ENCODE measurements at places on chromosomes 4 and X. TPM values are rescaled to one million over a fixed set of nuclear protein-coding genes. Genes with fewer than 3 reads are reported as not detected.

DNA sequence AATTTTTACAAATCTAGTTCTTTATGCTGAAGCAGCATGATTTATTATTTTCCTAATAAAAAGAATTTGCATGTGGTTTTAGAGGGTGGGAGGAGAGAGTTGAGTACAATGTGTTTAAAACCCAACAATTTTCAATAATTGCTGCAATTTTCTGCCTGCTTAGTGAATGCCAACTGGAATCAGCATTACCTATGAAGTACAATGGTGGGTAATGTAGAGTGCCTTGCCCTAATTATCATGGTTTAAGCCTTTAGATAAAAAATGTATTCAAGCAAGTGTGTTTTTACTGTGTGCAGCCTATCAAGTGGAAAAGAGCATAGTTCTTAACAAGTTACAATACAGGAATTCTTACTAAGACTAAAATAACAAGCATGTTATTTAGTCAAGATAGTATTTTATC, 77.9 kb upstream of the ANKRD50 start:
- no peaks in the 10 kb centered on the region for H3K36me3 ChIP-seq
- no peaks in the 10 kb centered on the region for H3K27me3 ChIP-seq
- H3K27ac ChIP-seq = no peak overlapping the region
- H3K4me1 ChIP-seq = no peaks in the 10 kb centered on the region

DNA sequence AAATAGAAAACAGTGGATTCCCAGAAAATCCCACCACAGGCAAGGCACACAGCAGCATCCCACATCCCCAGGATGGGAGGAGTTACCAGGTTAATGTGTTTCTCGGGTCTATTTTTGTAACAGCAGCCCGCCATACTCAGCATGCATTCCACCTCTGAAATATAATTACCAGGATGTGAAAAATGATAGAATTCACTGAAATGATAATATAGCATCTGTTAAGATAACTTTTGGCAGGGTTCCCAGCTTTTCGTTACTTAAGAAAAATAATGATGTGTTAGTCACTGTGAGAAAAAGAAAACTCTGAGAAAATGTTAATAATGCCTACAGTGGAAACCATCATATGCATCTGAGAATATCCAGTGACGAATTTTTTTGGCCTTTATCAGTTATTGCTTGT, 87.1 kb downstream of the VCX2 start:
- no peaks in the 10 kb centered on the region for H3K27me3 ChIP-seq
- H3K27ac ChIP-seq = no peak overlapping the region
- DNase-seq = no peak

The F8A3 gene
- total RNA-seq = not detected

The GCNA gene
- 0.99 TPM for total RNA-seq

The NWD2 gene
- 0.22 TPM for total RNA-seq

The ANK2 gene
- total RNA-seq = 4.6 TPM

GRCh38 chr4:91837608-91838029, 466.1 kb upstream of the GRID2 start:
- no peak overlapping the region for H3K4me3 ChIP-seq
- no peaks in the 10 kb centered on the region for H3K36me3 ChIP-seq
- no peak overlapping the region for H3K27ac ChIP-seq
- H3K27me3 ChIP-seq = no peaks in the 10 kb centered on the region
- no peak for DNase-seq
- H3K4me1 ChIP-seq = no peaks in the 10 kb centered on the region

GRCh38 chr4:165992283-165992682, 119.2 kb downstream of the TLL1 start:
- H3K27me3 ChIP-seq = no peaks in the 10 kb centered on the region
- no peaks in the 10 kb centered on the region for H3K36me3 ChIP-seq
- no peak overlapping the region for H3K27ac ChIP-seq
- no peaks in the 10 kb centered on the region for H3K4me1 ChIP-seq
- no peak overlapping the region for H3K4me3 ChIP-seq
- DNase-seq = no peak

DNA sequence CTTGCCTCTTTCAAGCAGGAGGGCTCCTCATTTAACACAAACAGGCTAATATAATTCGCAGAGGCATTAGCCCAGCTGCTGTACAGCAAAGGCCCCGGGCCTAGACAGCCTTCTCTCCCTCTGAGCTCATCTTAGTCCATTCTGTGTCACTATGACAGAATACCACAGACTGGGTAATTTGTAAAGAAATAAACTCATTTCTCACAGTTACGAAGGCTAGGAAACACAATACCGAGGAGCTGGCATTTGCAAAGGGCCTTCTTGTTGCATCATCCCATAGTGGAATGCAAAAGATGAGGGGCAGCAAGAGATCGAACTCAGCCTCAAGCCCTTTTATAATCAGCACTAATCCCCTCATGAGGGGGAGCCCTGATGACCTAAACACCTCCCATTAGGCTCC, 48.5 kb downstream of the TSPAN5 start:
- H3K4me1 ChIP-seq = no peaks in the 10 kb centered on the region
- H3K27me3 ChIP-seq = no peaks in the 10 kb centered on the region
- H3K36me3 ChIP-seq = no peaks in the 10 kb centered on the region

DNA sequence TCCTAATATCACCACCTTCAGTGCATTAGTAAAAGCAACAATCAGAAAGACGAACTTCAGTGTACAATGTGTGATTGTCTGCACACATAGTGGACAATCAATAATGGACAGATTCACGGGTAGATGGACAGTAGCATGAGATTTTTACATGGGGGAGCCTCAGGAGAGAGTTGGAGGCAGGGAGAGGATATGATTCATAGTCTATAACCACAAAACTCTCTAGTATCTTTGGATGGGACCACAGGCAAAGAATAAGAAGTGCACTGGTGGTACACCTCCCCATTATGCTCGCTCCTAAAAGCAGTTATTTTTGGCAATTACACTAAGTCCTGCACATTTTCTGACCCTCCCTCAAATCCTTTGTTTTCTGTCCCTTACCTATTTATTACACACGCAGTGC, 624.4 kb upstream of the ACTRT1 start:
- H3K27ac ChIP-seq = no peak overlapping the region
- H3K27me3 ChIP-seq = no peaks in the 10 kb centered on the region
- no peaks in the 10 kb centered on the region for H3K4me1 ChIP-seq
- DNase-seq = no peak

DNA sequence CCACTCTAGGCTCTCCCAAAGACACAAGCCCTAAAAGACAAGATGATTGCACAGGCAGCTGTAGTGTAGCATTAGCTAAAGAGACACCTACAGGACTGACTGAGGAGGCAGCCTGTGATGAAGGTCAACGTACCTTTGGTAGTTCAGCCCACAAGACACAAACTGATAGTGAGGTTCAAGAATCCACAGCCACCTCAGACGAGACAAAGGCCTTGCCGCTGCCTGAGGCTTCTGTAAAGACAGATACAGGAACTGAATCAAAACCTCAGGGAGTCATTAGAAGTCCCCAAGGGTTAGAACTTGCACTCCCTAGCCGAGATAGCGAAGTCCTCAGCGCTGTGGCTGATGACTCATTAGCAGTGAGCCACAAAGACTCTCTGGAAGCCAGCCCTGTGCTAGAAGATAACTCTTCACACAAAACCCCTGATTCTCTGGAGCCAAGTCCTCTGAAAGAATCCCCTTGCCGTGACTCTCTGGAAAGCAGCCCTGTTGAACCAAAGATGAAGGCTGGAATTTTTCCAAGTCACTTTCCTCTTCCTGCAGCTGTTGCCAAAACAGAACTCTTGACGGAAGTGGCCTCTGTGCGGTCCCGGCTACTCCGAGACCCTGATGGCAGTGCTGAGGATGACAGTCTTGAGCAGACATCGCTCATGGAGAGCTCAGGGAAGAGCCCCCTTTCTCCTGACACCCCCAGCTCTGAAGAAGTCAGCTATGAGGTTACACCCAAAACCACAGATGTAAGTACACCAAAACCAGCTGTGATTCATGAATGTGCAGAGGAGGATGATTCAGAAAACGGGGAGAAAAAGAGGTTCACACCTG, 306.3 kb downstream of the ANK2 start:
- H3K27me3 ChIP-seq = no peaks in the 10 kb centered on the region
- no peak overlapping the region for H3K4me3 ChIP-seq
- no peak overlapping the region for H3K27ac ChIP-seq
- no peak for DNase-seq
- no peaks in the 10 kb centered on the region for H3K36me3 ChIP-seq

DNA sequence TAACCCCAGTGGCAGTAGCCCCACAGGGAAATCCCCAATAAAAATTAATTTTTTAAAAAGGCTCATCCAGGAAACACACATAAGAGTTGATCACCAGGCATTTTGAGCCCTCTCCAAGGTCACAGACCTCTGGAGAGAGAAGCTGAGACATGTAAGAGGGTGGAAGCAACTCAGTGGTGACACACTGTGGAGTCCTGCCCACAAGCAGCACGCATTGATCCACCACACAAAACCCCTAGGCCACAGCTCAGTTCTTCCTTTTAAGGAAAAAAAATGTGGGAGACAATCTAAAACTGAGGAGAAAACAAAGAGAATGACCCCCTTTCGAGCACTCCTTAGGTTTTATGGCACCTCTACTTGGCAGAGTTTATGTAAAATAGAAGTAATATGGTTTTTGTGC, 71.7 kb upstream of the S100G start:
- no peak for DNase-seq
- no peak overlapping the region for H3K4me3 ChIP-seq
- H3K4me1 ChIP-seq = no peaks in the 10 kb centered on the region
- no peak overlapping the region for H3K27ac ChIP-seq
- H3K27me3 ChIP-seq = no peaks in the 10 kb centered on the region

DNA sequence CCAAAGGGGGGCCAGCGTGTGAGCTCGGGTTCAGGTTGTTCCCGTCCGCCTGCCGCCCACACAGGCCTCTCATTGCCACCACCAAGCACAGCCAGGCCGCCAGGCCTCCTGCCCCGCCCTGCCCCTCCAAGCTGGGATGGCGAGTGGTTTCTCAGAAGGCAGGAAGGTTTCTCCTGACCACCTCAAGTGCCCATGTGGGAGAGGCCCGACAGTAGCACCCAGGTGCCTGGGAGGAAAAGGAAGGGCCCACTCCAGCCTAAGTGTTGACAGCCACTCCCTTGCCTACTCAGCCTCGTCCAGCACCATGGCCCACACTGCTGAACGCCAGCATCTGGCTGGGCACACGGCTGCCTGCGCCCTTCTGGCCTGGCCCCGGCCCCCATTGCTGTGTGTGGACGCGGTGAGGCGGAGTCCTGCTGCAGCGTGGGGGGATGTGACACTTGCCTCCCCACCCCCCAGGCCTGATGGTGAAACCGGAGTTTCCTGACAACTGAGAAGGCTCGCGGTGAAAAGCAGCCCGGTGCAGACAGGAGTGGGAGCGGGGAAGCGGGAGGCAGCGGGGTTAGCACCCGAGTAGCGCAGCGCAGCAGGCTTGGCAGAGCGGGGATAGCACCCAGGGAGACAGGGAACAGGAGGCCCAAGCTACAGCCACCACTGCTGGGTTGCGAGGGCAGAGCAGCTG, 19.2 kb downstream of the FLNA start:
- no peak overlapping the region for H3K27ac ChIP-seq
- peaks cover 8% of the 10 kb centered on the region for H3K4me1 ChIP-seq
- H3K27me3 ChIP-seq = no peaks in the 10 kb centered on the region
- H3K36me3 ChIP-seq = no peaks in the 10 kb centered on the region
- no peak overlapping the region for H3K4me3 ChIP-seq

GRCh38 chr4:72326692-72327632, 242.1 kb downstream of the ADAMTS3 start:
- no peak for DNase-seq
- H3K4me1 ChIP-seq = peaks cover 4% of the 10 kb centered on the region
- no peak overlapping the region for H3K4me3 ChIP-seq
- no peaks in the 10 kb centered on the region for H3K27me3 ChIP-seq

DNA sequence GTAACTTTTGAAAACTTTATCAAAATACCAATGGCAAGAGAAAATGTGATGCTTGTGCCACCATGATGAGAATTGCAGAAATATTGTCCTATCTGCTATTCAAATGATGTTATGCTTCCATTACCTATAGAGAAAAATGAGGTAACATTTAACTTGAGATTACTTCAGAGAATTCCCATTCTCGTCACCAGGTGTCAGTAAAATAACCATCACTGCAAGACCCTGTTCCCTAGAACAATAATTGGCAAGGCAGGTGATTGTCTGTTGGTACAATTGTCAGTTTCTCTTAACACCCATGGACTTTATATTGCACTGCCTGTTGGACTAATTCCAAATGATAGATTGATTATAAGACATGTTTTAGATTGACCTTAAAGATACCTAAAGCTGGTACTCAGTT, 179.9 kb downstream of the GABRG1 start:
- no peak for DNase-seq
- no peaks in the 10 kb centered on the region for H3K36me3 ChIP-seq
- no peak overlapping the region for H3K27ac ChIP-seq
- H3K27me3 ChIP-seq = no peaks in the 10 kb centered on the region

The CDS1 gene
- 44.2 TPM for total RNA-seq

DNA sequence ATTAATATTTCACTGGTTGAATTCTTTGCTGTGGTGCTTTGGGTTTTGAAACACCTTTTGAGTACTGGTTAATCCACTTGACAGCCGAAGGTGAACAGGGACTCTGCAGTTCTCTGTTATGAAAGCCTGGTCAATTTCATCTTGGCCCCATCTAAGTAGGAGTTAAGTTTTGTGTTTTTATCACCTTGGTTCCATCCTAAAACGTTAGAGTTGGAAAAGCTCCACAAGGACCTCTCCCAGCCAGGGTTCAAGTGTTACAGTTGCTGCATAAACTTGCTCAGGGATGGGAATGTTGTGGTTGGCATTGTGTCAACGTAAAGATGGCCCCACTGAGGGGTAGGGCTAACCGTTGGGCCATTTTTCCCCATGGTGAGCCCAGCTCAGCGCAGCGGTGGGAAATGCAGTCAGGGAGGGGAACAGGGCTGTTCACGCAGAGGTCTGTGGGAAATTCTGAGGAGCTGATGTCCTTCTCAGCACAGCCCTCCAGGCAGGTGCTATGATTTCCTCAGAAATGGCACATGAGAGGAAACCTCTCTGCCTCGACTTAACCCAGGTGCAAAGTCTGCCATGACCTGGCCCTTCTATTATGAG, 188.7 kb downstream of the STIM2 start:
- no peak overlapping the region for H3K27ac ChIP-seq
- H3K36me3 ChIP-seq = no peaks in the 10 kb centered on the region
- no peaks in the 10 kb centered on the region for H3K4me1 ChIP-seq
- H3K4me3 ChIP-seq = no peak overlapping the region
- DNase-seq = peak; percentile 10
